Fibroblast of lung (primary cell): ENCODE measurements at places on chromosomes 13 and 19. TPM values are rescaled to one million over a fixed set of nuclear protein-coding genes. Genes with fewer than 3 reads are reported as not detected.

ZNF492 gene
- 0.26 and 0.50 TPM in 2 replicates for total RNA-seq

GRCh38 chr13:114099191-114099590, 33.2 kb downstream of the RASA3 start:
- DNase-seq = peak; percentile 94

DNA sequence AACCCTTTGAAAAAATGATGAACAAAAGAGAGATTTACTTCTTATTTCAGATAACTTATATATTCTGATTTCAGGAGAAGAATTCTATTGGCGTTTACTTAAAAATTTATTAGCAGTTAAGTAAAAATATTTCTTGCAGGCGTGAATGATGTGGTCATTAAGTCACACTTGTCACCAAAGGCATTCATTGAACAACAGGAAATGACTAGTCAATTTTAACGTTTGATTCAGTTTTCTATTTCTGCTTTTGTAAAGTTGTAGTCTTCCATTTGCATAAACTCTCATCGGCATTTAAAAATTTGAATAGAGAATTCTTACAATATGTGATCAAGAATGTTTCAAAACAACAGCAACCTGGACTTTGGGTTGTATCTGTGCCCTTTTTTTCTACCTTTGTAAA, 83.4 kb downstream of the GPR12 start:
- no peak for DNase-seq

DNA sequence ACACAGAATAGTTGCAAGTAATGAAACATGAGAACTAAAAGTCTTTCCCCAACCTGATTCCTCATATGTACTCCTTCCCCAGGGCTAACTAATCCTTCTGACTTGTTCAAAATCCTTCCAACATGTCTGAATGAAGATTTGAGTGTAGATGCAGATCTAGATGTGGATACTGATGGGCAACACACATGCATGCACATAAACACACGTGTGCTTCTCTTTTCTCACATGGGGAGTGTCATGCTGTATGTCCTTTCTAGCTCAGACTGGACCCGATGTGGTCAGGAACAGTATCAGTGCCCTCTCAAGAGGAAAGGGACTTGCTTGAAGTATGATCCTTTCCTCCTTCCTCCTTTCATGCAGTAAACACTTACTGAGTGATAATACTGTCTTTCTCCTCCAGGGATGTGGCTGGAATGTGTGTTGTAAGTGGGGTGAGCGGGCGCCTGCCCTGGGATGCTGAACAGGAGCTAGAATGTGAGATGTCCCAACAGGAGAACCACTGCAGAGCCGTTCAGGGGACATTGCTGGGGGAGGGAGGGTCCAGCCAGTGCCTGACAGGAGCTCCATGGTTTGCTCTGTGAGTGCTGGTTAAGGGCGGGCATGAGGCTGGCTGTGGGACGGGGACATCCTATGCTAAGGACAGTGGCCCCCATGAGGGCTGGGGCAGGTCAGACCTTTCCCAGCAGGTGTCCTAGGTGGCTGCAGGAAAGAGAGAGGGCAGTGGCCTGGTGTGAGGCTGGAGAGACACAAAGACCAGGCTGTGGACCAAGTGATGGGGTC, 146.9 kb downstream of the TEX29 start:
- DNase-seq = no peak
